ENCODE measurements at places on chromosomes 12 and 14.

DNA sequence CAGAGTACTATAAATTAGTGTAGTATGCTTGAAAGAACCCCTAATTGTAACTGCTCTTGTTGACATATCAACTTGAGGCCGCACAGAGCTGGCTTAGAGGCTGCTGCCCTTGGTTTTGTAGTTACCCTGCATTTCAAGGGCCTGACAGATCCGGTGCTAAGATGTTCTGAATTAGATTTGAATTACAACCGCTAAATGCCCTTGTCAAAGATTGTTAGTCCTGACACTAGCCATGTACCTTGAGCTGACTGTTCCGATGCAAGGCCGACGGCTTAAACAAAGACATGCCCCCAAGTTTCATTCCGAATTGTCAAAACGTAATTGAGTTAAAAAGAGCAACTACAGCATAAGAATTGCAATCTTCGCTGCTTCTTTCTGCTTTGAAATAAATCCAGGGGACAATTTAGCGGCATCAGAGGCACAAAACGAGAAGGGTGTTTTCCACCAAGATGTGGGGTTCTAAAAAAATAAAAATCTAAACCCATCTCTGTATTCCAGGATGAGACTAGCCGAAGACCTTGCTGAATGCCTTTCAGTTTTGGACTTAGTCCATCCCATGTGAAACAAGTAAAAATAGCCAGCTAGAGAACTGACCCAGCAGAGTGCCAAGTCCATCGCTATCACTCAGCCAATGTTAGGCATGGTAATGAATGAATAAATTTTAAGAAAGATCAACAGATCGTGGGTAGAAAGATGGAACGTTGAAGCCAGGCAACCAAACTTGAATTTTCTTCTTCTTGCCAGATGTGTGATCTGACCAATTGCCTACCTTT is 148.7 kb downstream of the DICER1 start:
- DNase-seq, result no peak

DNA sequence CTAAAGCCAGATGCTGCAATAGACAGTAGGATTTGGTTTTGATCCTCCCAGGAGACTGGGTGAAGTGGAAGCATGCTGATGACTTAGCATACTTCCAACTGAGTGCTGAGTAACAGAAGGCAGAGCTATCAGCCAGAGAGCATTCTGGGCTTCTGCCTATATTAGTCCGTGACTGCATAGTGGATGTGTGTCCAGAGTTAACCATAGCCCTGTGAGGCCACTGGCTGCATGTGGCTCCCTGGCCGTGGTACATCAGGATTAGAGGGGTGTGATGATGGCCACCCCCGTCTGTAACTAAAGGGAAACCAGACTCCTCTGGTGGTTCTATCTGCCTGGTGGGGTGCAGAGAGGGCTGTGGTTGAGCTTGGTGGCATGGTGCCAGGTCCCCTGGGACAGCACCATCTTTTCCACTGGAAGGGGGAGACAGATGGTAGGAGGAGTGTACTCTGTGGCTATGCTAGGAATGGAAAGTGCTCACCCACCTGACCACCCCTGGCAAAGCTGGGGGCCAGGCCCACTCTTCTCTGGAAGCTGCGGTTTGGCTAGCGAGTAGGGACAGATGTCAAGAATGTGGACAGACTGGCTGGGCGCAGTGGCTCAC is 27.4 kb downstream of the ABCD4 start:
- DNase-seq, result peak; percentile 95

DNA sequence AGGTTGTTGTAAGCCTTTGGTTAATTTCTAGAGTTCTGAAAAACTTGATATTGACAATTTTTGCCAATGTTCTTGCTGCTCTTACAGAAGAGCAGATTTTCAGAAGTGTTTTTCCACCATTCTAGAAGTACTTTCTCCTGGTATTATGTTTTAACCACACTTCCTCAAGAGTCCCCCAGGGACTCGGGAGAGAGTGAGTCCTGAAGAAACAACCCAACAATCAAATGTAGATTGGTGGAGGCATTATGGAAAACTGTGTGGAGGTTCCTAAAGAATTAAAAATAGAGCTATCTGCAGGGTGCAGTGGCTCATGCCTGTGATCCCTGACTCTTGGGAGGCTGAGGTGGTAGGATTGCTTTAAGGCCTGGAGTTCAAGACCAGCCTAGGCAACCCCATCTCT is 26.7 kb downstream of the OR10P1 start:
- DNase-seq, result peak; percentile 25

GRCh38 chr14:68796418-68797101 is 3.7 kb upstream of the ZFP36L1 start:
- no peak for DNase-seq

- DNase-seq, result peak; percentile 24
These were observed 232.4 kb downstream of the AKAP6 start for GRCh38 chr14:32561520-32561919.

- no peak for DNase-seq
These were observed 42.3 kb downstream of the EFCAB11 start for GRCh38 chr14:89912221-89912620.

DNA sequence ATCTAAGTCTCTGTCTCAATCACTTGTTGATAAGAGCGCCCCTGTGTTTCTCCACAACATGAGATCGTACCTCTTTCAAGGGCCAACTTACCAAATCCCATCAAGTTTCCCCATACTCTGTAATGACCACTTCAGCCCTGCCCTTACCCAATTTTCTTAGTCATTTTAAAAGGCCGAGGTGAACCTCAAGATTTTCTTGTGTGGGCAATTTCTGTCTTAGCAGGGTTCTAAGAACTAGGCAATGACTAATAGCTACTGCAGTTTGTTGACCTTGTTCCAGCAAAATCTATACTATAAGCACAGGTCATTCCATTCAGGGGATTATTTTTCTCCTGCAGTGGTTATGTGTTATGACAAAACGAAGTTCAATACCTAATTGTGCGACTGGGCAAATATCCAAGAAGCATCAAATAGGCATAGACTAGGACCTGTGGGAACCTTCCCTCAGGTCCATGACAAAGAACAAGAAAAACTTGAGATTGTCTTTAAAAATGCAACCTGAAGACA is 359.8 kb downstream of the PCNX1 start:
- DNase-seq, result peak; percentile 52

- no peak for DNase-seq
These were observed 51.1 kb upstream of the C14orf180 start for GRCh38 chr14:104528496-104528895.

DNA sequence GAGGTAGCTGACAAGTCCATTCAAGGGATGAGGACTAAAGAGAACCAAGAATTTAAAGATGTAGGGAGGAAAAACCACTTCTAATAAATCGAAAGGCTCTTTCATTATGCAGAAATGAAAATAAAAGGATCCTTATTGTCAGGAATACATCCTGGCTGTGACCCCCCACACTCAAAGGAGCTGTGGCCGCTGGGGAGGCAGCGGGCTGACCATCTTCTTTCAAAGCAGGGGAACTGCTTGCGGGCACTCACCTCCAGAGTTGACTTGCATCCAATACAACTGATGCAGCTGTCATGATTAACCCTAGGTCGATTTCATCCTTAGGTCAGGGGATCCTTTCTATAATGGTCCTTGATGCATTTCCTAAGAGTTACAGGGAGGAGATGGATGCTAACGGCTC is 35.3 kb downstream of the TRAFD1 start:
- no peak for DNase-seq

GRCh38 chr12:93954166-93955112 is 193.9 kb upstream of the PLXNC1 start:
- peak; percentile 84 for DNase-seq

GRCh38 chr12:39830852-39831520 is 211.4 kb upstream of the ABCD2 start:
- DNase-seq, result peak; percentile 59

- DNase-seq, result no peak
These were observed 54.4 kb downstream of the BICD1 start for GRCh38 chr12:32161058-32161457.

DNA sequence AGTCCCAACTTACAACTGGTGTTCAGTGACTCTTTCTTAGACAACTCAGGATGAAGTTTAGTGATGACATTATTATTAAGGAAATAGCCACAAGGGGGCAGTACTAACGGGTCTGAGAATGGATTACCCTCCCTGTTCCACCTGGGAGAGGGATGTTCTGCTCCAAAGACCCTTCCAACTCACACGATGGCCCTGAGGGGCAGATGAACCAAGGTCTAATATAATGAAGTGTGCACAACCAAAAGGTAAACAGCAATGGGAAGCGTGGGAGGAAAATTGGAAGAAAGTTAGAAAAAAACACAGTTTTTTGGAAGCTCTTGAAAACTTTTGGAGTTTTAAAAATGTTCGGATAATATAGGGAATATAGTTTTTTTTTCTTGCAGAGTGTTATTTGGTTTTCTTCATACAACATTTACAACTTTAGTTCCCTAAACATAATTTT is 24.0 kb downstream of the FGF6 start:
- peak; percentile 45 for DNase-seq

DNA sequence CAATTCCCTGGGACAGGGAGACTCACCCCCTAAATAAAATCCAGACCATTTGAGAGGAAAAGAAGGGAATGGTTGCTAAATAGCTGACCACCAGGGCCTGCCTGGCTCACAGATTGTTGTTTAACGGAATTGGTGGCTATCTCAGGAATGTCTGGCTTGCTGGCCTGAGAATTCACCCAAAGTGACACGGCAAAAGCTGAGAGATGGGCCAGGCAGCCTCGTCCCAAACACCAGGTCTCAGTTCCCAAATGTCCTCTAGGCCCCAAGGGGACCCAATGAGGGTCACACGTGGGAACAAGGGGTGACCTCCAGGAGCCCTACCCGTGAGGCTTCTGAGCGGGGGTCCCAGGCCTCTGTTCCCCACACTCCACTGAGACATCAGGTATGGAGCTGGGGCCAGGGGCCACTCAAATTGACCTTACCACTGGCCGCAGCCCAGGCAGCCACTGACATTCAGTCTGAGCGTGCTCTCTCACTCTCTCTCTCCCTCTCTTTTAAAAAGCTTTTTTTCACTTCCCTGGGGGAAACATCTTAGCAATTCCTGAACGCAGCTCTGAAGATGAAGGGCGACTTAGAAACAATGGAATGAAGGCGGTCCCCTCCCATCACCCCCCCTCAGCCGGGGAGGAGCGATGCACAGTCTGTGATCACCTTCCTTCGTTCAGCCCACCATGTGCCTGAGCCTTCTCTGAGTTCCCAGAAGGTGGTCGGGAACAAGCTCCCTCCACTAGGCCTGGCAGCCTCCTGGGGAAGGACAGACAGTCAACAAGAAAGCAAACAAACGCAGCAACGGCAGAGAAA is 131.2 kb downstream of the SCARB1 start:
- no peak for DNase-seq

- DNase-seq, result peak; percentile 85
These were observed 23.7 kb downstream of the LGMN start for GRCh38 chr14:92724516-92725340.

DNA sequence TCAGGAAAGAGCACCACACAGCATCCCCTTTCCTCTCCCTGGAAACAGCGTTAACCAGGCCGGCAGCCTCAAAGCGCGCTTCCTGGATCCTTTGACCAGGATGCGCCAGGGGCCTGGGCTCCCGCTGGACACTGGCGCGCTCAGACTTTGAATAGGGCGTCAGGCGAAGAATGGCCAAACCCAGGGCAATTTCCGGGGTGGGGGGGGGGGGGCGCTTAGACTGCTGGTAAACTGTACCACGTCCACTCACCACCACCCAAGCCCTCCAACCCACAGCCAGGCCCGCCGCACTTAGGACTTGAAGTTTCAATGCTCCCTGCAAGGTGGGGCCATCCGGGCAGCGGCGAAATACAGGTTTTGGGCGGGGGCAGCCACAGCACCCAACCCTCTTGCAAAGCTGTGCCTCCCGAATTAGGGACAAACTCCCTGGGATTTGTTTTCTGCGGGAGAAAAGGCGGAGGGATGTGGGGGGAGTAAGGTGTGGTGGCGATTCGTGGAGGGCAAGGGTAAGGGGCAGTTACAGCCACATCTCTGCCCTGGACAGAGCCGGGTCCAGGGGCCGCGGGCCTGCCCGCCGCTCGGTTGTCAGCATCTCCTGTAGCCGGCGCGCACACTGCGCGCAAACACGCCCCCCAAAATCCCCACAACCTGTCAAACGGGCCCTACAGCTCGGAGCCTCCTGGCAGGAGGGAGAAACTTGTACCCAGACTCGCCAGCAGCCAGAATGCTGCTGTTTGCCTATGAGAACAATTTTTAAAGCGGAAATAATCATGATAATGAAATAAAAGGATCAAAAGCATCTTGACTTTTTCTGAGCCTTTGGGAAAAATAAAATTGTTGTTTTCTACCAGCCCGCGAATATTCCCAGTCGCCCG is 958 bp downstream of the RTN1 start:
- DNase-seq, result no peak

DNA sequence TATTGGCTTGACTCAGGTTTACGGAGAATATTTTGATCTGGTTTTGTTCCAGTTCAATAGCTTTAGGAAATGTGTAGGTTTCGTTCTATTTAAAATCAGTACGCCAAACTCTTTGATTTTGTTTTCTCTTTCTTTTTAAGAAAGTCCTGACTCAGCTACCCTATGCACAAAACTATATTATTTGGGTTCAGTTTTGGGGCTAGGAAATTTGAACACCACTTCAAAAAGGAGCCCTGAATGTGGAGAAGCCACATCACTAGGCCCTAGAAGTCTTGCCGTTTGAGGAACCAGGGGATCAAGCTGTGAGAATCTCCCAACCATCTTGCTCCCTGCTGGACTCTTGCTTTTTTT is 168.2 kb upstream of the BCL2L14 start:
- DNase-seq, result no peak

GRCh38 chr12:501722-502447 is 42.1 kb downstream of the B4GALNT3 start:
- DNase-seq, result no peak

- DNase-seq, result no peak
These were observed 6.9 kb downstream of the HECTD1 start for GRCh38 chr14:31200702-31200990.

DNA sequence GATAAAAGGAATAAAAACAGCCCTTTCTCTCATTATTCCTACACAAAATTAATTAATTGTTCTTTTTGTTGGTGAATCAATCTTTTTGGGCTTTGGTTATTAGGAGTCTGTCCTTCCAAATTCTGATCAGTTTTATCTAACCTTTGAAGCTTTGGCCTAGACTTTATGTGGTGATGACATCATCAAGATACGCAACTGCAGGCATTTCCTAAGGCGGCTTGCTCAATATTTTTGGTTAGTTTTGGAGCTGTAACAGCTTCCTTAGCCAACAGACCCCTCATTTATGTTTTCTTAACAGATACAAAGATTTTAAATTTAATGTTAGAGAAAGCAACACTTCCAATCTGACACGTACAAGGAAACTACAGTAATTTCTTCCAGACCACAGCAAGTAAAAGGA is 87.8 kb upstream of the PDE3A start:
- DNase-seq, result peak; percentile 46

DNA sequence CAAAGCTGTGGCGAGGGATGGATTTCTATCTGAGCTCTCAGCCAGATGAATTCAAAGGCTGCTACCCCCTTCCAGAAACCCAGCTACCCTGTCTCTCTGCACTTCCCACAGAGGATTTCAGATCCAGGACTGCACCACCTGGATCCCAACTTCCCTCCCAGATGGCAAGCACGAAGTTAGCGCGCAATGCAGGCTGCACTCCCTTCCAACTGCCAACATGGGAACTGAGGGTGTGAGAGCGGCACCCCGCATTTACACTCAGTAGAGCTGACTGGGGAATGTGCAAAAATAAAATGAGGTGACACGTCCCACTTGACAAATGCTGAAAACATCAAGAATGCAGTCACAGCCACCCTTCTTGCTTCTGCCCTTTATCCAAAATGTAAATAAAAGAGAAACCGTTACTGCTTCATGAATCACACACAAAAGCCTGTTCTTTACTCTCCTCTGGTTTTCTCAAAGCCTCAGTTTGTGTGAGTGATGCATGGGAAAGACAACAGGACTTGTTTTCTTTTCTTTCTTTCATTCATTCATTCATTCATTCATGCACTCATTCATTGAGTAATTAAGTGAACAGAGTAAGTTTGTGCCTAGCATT is 85.7 kb downstream of the ITPK1 start:
- DNase-seq, result no peak

All from fibroblast of mammary gland (primary cell).